ENCODE measurements at places on chromosomes 4 and X.

- DNase-seq: no peak
Measured at GRCh38 chr4:1091561-1091995, 21.8 kb downstream of the RNF212 start.

GRCh38 chrX:121546317-121546716 lies 498.9 kb downstream of the GLUD2 start:
- no peak for DNase-seq

DNA sequence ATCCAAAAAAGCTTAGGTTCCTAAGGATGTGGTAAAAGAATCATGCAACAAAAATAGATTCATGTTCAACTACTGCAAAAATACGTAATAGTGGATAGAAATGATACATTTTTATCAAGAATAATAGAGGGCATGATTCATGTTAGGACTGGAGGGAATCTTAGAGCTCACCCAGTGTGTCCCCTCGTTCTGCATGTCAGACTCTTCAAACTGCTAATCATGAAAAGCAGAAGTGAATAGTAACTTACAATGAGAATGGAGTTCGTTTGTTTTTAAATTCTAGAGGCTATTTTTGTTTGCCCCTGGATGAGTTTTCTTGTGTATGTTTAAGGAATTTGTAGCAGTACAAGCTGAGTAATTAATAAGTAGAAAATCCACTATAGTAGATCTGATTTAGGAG lies 79.4 kb downstream of the MSL3 start:
- no peak for DNase-seq

- peak; percentile 76 for DNase-seq
Measured at GRCh38 chrX:103464774-103465117, 54.5 kb downstream of the RAB40A start.
